ENCODE measurements at places on chromosomes 3 and 15. TPM values are rescaled to one million over a fixed set of nuclear protein-coding genes. Genes with fewer than 3 reads are reported as not detected.

GRCh38 chr3:73055583-73055982 is 5.9 kb upstream of the EBLN2 start:
- DNase-seq, result no peak

The GOLGA8T gene
- not detected for total RNA-seq

The DNAH12 gene
- under 0.01 TPM for total RNA-seq

DNA sequence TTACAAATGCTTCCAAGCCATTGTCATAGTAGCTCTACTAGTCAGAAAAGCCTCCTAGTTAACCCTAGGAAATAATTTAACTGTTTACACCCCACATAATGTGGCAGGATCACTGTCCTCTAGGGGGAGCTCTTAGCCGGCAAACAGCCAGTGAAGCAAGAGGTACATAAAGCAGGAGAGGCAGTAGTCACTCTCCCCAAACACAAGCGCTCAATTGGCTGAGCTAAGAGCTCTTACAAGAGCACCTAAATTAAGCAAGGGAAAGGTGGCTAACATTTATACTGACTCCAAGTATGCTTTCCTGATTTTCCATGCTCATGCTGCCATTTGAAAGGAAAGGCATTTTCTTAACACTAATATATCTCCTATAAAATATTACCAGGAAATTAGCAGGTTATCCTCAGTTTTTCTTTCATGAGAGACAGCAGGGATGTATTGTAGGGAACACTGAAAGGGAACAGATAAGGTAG is 37.6 kb downstream of the NCEH1 start:
- DNase-seq, result no peak

DNA sequence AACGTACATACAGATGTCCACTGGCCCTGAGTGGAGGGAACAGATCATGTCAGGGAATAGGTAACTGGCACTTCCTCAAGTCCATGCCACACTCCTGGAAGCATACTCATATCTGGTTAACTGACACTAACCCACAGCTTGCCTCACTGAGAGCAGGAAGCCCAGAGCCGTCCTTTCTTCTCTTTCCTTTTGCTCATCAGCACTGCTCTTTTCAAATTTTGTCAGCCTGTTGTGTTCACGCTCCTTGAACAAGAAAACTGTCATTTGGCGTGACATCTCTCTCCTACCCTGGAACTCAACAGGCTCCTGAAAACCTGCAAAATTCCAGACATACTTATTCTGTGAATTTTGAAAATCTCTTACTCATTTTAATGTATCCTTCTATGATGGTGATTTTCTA is 360.2 kb downstream of the MAGI1 start:
- no peak for DNase-seq

DNA sequence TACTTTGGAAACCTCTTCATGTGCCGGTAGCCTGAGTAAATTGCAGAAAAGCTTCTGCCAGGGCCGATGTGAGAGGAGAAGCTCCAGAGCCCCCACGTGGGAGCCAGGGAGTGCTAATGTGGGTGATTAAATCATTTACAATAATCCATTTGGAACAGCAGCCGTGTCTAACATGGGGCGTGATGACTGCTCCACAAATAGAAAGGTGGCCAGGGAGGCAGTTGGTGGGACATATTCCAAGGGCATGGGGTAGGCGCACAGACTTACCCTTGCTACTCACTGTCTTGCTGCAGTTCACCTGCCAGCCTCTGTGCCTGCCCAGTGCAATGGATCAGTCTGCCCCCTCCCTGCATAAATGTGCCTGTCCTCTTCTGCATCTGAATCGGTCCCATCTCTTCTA is 39.3 kb upstream of the INSYN1 start:
- DNase-seq, result no peak

The TM4SF1 gene
- total RNA-seq, result 290 TPM

DNA sequence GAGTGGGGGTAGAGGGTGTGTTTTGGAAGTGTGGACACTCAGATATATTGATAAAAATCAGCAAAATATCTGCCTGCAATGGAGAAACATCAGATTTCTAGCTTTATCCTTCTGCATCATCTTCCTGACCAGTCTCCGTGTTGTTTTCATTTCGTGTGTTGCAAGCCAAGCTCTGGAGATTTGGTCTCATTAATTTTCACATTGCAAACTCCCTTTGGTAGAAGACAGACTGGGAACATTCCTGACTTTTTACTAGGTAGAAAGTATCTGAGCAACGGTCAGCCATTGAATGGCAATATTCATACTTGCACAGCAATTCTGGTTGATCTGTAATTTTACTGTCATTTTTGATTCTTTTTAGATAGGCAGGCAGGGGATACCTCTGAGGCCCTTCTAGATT is 30.4 kb downstream of the FSTL1 start:
- DNase-seq, result no peak

The UACA gene
- 55.3 TPM for total RNA-seq

The GRM7 gene
- not detected for total RNA-seq

GRCh38 chr3:105062853-105063252 is 303.9 kb upstream of the ALCAM start:
- DNase-seq, result no peak

DNA sequence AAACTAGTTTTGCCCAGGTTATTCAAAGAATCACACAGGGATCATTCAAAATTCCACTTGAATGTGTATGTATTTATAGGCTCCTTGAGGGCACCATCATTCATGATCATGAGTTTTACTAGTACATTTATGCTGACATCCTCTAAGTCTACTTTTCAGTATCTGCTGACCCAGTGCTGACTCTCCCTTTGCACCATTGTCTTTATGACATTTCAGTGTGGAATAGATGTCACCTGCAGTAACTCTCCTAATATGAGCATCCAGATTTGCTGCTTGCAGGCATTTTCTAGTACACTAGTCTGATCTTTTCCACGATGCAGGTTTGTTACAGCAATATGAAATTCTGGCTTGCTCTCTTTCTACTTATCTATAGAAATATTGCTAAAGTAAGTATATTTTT is 1603.5 kb downstream of the SI start:
- no peak for DNase-seq

The AHSG gene
- not detected for total RNA-seq

The DNAJC19 gene
- 56.6 TPM for total RNA-seq

The PPP1R14D gene
- not detected for total RNA-seq

GRCh38 chr3:21960033-21960432 is 209.0 kb upstream of the ZNF385D start:
- no peak for DNase-seq

- no peak for DNase-seq
Observed at GRCh38 chr3:156017352-156018030, 102.9 kb upstream of the KCNAB1 start.

- DNase-seq, result no peak
Observed at GRCh38 chr3:24224666-24225384, 269.8 kb downstream of the THRB start.

DNA sequence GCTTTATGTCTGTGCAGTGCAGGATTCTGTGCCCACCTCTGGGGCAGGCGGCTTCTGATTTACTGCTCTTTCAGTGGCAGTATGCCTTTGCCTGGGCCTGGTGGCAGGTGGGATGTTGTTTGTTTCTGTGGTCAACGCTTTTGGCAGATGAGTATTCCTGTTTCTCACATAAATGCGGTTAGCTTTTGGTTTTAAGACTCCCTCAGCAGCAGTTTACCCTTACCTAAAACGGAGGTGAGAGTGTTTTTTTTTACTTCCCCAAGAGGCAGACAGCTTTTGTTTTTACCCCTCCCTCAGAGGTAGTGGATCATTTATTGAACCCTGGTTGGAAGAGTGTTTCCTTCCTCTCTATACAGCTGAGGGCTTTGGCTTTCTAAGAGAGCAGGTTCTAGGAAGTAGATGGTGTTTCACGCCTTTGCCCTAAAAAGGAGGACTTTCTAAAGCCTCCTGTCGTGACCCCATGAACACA is 134.1 kb upstream of the PLSCR5 start:
- no peak for DNase-seq

- DNase-seq, result no peak
Observed at GRCh38 chr15:38474155-38474757, 20.3 kb downstream of the FAM98B start.

The CHRNA7 gene
- total RNA-seq, result 2.1 TPM

DNA sequence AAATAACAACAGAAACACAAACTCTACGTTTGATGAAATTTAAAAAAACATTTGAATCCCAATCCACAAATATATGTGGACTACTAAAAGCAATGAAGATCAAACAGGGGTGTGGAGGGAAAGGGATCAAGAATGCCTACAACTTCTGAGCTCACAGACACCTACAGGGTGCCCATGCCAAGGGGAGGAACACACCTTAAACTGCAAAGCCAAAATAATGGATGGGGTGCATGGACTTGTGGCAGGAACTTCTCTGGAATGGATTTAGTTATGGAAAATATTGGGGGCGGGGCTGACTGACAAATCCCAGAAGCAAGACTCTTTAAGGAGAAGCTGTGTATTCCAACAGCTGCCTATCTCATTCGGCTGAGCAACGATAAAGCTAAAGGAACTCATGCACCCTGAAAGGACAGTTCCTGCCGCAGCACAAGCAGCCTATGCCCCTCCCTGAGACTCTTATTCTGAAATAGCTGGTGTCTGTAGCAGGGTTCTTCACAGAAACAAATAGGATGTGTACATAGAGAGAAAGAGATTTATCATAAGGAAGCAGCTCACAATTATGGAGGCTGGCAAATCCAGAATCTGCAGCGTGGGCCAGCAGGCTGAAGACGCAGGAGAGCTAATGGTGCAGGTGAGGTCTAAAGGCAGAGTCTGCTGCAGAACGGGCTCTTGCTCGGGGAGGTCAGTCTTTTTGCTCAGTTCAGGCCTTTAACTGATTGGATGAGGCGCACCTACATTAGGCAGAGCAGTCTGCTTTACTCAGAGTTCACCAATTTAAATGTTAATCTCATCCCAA is 24.5 kb upstream of the PLA2G4D start:
- no peak for DNase-seq

- no peak for DNase-seq
Observed at GRCh38 chr15:73172508-73172907, 120.2 kb downstream of the NEO1 start.

DNA sequence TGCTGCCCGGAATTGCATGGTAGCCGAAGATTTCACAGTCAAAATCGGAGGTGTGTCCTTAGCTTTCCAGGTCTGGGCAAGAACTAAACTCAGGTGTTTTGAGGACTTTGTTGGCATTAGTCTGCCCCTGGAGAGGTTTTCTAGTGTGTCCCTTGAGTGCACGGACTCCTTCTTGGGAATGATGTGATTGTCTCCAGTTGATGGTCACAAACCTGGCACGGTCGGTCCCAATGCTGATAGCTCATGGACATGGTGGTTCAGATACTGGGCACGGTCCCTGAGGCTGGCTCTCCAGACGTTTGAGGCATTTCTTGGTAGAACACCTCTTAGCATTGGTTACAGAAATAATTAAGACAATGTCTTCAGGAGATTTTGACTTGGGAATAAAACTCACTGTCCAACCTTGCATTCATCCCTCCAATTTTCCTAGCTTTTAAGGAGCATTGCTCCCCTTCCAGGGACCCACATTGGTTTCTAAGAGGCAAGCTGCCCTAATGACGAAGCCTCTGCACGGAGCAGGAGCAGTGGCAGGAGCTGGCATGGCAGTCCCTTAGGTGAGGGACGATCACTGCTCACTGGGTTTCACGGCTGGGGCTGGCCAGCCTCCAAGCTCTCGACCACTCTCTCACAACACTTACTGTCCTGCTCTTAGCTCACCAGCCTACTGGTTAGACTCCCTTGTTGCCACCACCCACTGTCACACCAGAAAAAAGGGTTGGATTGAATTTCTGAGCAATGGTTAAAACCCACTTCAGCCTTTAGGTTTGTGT is 68.1 kb downstream of the PGPEP1L start:
- no peak for DNase-seq

GRCh38 chr15:70153921-70154717 is 56.4 kb upstream of the TLE3 start:
- no peak for DNase-seq

GRCh38 chr3:134603480-134603879 is 47.3 kb downstream of the KY start:
- DNase-seq, result no peak

GRCh38 chr3:196175722-196176121 is 35.5 kb downstream of the ZDHHC19 start:
- no peak for DNase-seq

- DNase-seq, result no peak
Observed at GRCh38 chr3:182909318-182910040, 70.9 kb downstream of the DCUN1D1 start.

DNA sequence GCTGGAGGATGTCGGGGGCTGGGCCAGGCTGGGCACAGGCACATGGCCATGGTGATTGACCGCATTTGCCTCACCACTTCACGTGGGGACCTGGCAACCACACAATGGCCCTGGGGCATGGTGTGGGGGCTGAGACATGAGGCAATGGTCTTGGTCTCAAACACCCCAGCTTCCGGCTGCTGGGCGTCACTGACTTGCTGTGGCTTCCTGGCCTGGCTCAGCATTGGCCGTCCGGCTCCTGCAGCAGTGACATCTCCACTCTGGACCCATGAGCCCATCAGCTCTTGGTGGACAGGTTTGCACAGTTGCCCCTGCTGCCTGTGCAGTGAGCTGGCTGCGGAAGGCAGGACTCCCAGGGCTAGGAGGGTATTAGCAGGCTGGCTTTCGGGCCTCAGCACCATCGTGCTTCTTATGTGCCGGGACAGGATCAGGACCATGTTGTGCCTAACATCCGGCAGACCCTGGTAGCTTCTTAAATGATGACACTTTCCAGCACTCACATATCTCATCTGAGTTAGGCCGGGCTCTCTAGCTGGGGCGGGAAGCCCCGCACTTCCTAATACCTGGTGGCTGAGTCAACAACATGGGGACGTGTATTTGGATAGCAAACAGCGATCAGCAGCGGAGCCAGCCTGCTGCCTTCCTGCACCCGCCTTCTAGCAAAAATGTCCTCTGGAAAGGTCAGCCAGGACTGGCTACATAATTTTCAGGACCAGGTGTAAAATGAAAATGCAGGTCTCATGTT is 34.1 kb downstream of the ZNF710 start:
- DNase-seq, result no peak

The TMEM108 gene
- total RNA-seq, result 0.12 TPM

The COL6A5 gene
- 0.15 TPM for total RNA-seq

The SPRED1 gene
- total RNA-seq, result 12.3 TPM

GRCh38 chr15:56176996-56177395 is 66.7 kb downstream of the RFX7 start:
- no peak for DNase-seq

DNA sequence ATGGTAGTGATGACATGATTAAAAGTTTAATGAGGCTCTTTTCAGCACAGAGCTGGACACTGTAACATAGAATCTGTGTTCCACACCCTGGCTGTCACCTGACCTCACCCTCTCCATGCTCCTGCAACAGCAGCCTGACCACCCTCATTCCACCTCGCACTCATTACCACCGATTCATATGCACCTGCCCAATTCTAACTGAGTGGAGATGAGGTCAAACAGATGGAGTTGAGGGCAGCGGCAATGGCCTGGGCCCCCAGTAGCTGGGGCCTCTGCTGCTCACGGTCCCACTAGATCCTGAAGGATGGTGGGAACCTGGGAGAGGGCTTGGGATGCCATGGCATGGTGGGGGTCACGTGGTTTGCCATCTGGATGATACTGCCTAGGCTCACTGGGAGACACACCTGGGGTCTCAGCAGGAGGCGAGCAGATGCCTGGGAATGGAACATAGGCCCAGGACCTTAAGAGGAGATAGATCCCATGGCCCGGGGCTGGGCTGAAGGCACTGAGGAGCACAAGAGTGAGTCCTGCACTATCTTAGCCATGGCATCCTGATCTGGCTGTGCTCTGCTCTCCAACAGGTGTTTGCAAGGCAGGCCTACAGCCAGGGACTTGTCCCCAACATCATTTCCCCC is 1.3 kb downstream of the SCN5A start:
- DNase-seq, result no peak
